ENCODE measurements at places on chromosomes 16 and 17.

- DNase-seq, result no peak
Measured at GRCh38 chr16:48013491-48013901, 142.3 kb downstream of the ABCC12 start.

DNA sequence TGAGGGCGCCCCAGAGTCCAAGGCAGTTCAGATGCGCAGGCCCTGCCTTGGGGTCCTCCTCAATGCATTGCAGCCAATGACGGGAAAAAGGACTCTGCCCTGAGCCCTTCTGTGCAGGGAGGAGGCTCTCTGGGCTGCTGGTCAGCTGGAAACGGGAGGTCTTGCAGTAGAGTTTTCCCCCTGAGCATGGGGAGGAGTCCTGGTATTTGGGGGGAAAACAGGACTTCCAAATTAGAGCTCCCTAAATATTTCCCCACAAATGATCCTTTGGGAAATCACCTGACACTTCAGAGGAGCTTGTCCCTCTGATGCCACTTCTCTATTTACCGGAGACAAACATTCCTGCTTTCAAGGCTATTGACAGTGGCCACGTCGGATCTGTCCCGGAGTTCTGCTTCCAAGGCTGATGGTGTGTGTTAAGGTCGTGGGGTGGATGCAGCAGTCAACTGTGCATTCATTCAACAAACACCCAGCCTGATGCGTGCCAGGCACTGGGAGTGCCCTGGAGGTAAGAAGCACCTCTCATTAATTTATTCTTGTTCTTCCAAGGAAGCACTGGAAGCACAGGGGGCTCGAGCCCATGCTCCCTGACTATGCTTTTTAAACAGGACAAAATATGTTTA is 73.0 kb upstream of the DNAH17 start:
- DNase-seq, result no peak

GRCh38 chr16:82300374-82300951 is 130.4 kb upstream of the MPHOSPH6 start:
- no peak for DNase-seq

DNA sequence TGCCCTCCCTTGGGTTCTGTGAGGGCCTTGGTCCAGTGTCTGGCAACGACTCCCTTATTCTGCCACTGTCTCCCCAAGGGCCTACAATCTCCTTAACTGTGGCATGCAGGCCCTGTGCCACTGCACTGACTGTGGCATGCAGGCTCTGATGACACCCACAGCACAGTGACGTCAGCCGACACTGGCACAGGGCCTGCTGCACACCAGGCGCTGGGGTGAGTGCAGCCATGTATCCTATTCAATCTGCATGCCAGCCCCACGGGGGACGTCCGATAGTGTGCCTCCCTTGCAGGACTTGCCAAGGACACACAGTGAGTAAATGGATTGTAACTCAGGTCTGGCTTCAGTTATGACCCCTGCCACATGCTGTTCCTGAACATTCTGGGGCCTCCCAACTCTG is 39.8 kb upstream of the RASD1 start:
- no peak for DNase-seq

- no peak for DNase-seq
Measured at GRCh38 chr16:22322741-22323140, 25.5 kb downstream of the POLR3E start.

GRCh38 chr16:30619202-30619601 is 9.0 kb upstream of the ZNF689 start:
- DNase-seq, result no peak

GRCh38 chr17:79702034-79702433 is 28.7 kb upstream of the ENPP7 start:
- no peak for DNase-seq

- DNase-seq, result no peak
Measured at GRCh38 chr16:22031483-22032083, 23.7 kb downstream of the MOSMO start.

DNA sequence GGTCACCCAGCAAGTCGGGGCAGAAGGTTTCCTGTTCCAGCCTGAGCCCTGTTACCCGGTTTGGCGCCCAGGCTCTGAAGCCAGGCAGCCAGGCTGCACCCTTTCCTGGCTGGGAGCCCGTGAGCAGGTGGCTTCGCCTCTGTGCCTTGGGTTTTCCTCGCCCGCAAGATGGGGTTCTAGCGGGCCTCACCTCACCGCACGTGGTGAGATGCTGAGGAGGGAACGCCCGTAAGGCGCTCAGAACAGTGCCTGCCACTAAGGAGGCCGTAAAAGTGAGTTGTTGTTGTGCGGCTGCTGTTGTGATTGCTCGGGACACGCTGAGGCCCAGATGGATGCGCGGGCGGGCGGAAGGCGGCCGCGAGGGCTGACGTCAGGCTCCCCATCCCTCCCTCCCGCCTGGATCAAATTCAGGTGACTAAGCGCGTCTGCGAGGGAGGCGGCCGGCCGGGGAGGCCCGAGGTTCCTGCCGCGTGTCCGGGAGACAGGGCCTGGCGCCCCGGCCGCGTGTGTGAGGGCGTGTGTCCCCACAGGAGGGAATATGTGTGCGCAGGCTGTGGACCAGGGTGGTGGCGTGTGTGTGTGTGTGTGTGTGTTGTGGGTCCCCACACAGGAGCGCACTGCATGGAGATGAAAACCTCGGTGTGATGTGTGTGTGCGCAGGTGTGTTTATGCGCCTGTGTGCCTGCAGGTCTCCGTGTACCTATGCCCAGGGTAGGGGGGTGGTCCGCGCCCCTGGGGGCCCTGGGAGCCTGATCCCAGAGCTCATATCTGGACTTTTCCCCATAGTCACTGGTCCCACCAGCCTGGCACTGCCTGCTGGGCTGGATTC is 4.3 kb downstream of the CAMKK1 start:
- peak; percentile 63 for DNase-seq

DNA sequence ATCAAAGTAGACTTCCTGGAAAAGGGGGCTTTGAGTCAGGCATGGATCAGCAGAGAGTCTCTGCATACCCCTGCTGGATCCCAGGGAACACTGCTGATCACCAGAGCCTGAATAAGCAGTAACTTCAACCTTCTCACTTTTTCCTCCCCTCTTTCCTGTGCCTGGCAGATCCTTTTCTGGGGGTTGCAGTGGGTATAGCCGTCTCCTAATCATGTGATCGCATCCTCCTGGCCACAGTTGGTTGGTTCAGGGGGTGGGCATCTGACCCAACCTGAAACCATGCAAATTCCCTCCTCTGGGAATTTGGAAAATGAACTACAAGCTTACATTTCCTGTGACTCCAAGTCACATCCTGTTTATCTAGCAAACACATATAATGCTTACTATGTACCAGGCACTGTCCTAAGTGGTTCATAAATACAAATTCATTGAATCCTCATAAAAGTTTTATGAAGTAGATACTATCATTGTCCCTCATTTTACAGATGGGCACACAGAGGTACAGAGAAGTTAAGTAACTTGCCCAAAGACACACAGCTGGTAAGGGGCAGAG is 120.3 kb downstream of the AXIN2 start:
- DNase-seq, result no peak

- peak; percentile 89 for DNase-seq
Measured at GRCh38 chr16:75931043-75931442, 204.8 kb upstream of the CPHXL start.

GRCh38 chr17:81608082-81608481 is 28.8 kb downstream of the NPLOC4 start:
- DNase-seq, result no peak

GRCh38 chr16:58417600-58417999 is 25.3 kb downstream of the GINS3 start:
- no peak for DNase-seq

DNA sequence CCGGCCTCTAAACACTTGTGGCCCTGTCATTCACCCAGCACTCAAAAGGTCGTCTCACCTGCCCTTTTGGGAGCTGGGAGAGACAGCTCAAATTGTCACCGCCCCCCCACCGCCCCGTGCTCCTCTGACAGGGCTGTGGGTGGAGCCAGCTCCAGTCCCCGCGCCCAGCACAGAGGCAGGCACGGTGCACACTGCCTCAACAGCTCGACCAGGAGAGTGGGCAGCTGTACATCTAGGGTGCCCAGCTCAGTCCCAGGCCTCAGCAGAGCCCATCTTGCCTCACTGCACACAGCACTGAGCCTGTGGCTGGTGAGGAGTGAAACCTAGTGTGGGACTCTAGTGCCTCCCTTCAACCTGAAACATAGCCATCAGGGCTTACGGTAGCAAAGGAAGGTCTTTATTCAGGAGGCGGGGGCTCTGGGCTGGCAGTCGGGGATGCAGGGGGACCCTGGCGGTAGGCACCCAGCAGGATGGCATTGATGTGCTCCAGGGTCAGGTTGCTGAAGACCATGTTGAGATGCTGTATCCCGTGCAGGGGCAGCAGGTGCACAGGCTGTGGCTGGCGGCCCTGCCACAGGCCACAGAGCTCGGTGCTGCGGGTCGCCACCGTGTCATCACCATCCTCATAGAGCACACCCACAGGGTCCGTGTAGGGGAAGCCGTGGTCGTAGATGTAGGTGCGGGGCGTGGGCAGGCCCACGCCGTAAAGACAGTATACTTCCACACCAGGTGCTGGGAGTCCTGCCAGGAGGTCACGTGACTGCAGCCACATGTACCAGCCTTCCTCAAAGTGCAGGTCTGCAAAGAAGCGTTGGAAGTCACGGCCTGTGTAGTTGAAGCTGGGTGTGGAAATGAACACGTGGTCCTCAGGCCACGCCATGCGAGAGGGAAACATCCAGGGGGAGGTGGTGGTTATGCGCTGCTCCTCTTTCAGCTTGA is 3.1 kb upstream of the PSMB10 start:
- no peak for DNase-seq

DNA sequence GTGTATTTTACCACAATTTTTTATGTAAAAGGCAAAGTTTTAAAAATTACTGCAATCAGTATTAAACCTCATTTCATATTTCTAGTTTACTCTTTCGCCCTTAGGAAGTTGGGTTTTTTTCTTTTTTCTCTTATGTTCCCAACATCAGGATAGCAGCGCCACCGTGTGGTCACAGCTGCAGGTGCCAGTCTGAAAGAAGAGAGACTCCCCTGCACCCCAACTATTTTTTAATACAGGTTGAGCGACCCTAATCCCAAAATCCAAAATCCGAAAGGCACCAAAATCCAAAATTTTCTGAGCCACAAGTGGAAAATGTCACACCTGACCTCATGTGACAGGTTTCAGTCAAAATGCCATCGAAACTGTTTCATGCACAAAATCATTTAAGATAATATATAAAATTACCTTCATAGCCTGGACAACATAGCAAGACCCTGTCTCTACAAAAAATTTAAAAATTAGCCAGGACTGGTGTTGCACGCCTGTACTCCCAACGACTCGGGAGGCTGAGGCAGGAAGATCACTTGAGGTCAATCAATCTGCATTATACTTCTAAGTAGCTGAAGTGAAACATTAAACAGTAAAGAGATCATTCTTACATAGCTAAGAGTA is 21.8 kb upstream of the ASGR2 start:
- DNase-seq, result peak; percentile 13

DNA sequence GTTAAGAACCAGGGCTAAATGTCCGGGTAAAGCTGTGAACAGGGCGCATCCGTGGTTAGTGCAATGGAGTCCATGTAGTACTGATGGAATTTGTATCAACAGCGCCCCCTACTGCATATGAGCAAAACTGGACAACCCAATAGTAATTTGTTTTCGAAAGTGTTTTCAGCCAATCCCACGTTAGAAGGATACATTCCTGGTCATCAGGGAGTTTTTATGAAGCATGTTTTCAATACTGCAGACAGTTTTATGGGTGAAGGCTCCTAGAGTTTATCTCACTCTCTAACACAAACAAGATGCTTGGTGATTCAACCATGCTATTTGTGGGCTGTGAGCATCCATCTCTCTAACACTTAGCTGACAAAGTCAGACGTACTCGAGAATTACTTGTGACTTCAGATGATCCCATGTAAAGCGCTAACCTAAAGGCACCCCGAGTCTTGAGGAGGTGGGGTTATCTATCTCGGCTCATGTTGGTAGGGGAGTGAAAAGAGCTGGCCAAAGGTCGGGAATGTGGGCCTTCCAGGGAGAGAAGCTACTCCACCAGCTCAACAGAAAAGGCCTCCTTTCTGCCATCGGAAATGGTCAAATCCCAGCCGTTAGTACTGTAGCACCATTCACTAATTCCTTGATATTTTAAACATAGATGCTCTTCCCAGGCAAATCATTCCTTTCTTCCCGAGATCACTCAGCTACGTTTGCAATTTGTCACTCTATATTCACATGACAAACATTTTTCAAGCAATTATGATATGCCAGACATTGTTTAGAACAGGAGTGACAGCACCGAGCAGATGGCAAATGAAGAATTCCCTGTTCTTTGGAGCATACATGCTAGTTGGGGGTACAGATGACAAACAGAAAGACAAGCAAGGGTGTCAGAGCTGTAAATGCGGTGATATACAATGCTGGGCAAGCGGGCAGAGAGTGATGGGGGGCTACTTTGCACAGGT is 46.9 kb upstream of the HNF1B start:
- no peak for DNase-seq

- no peak for DNase-seq
Measured at GRCh38 chr17:48290378-48290777, 139.6 kb downstream of the SKAP1 start.

GRCh38 chr17:19335951-19336631 is 26.4 kb downstream of the B9D1 start:
- DNase-seq, result no peak

GRCh38 chr17:74670329-74670728 is 42.4 kb downstream of the CD300LF start:
- DNase-seq, result no peak

DNA sequence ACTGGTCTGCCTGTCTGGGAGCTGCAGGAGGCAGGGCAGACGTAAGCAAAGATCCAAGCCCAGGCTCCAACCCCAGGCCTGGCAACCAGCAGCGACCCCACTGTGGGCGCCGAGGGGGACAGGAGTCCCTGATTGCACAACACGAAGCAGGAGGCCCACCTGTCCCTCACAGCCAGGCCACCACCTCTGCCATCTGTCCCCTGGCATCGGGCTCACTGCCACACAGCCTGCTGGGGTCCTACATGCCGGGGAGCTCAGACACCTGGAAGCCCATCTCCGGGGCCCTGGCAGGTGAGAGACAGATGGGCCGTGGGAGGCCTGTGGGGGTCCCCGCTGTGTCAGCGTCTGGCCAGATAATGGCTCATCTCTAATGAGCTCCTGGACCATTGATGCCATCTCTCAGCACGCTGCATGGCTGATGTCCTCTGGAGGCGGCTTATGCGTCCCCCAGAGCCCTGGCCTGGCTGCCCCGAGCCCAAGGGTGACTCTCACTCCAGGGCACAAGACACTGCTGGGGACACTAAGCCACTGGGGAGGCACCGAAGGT is 11.3 kb upstream of the RASD1 start:
- no peak for DNase-seq

- no peak for DNase-seq
Measured at GRCh38 chr16:58741166-58741565, 7.0 kb upstream of the GOT2 start.

GRCh38 chr17:50531428-50532025 is 1.0 kb upstream of the EPN3 start:
- no peak for DNase-seq

- DNase-seq, result no peak
Measured at GRCh38 chr17:14840616-14841231, 424.4 kb downstream of the PMP22 start.

DNA sequence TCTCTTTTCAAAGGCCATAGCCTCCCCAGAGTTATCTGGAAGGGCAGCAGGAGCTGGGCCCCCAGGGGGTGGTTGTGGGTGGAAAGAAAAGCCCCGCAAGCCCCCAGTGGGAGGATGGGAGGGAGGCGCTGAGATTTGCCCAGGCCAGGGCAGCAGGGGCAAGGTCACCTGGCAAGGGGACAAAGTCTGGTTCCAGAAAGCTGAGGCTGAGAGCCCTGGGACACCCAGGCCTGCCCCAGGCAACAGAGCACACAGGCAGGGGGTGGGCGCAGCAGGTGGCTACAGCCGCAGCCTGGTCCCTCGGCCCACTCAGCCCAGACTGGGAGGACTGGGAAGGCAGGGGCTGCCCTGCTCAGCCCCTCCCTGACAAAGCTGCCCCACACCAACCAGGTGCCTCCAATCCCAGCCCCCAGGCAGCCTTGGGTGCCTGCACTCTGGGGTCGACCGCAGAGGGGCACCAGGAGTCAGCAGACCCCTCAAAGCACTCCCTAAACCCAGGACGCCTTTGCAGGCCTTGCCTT is 23.7 kb upstream of the GSG1L start:
- DNase-seq, result no peak

Data from non-pigmented ciliary epithelial cell (primary cell).